ENCODE measurements at places on chromosomes 2 and 18.

DNA sequence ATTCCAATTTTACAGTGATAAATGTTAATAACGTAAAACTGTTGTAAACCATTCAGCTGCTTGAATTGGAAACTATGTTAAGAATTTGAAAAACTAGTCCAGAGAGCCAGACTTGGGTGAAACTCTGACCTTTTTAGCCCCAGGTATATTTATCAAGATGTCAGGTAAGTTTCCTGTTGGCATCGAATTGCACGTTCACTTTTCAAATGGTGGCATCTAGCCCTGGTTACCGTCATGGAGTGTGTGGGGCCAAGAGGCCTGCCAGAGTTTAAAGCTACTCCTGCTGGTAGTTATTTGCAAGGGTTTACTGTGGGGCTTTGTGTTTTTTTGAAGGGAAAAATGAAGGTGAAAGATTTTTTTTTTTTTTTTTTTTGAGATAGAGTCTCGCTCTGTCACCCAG lies 109.9 kb downstream of the WDSUB1 start:
- no peak for DNase-seq

DNA sequence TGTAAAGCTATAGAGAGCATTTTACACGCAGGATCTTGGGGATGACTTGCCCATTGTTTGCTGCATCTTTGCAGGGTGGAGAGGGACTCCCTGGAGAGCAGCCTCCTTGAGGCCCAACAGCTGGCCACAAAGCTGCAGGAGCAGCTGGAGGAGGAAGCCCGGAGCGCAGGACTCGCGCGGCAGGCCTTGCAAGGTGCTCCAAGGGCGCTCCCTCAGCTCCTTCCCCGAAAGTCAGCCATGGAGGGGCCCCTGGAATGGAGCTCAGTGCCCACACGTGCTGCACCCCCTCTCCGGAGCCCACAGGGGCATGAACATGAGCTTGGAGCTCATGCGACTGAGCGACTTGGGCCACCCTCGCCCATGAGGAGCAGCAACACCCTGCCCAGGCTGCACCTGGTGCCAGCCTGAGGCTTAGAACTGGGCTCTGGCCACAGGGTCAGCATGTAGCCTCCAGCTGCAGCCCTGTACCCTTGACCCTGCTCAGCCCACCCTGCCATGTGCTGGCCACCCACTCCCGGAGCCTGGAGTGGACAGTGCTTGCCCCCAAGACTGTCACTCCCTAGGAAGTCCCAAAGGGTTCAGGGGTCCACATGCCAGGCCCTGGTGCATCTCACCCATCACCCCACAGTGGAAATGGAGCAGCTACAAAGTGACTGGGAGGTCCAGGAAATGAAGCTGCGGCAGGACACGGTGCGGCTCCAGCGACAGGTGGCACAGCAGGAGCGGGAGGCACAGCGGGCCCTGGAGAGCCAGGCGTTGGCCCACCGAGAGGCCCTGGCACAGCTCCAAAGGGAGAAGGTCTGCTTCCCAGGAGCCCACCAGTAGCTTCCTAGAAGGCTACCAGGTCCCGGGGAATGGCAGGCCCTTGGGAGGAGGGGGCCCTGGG lies 43.0 kb downstream of the CROCC2 start:
- DNase-seq = no peak

- no peak for DNase-seq
These were observed 6.3 kb downstream of the C2orf80 start for GRCh38 chr2:208183526-208183925.

GRCh38 chr2:163849756-163850435 lies 114.1 kb upstream of the FIGN start:
- no peak for DNase-seq

DNA sequence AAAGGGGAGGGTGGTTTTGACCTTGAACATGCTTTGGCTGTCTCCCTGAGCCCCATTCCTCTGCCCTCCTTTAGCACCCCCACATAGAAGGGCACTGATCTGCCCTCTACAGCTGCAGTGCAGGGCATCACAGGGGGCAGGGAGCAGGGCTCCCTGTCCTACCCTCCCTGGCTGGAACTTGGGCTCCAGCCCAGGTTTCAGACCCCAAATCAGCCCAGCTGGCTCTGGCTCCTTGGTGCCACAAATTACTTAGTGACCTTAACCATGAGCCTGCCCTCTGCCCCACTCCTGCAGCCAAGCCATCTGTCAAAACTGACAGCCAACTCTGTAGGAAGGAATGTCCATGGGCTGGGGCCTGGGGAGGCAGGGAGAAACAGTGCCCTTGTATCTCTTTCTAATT lies 105.6 kb downstream of the MAPK4 start:
- no peak for DNase-seq

DNA sequence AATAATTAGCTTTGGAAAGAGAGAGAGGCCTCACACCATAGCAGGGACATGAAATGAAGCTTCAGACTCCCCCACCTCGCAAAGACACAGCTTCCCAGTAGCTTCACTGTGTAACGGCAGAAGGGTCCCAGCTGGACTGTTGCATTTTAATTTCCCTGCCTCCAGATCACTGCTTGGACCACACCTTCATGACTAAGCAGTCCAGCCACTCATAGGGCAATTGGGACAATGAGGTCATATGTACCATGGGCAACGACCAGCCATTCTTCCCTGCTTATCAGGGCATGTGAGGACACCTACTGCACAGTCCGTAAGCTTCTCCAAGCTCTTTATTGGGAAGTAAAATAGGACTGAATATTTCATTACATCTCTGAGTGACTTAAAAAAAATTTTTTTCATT lies 183.0 kb downstream of the MREG start:
- no peak for DNase-seq

GRCh38 chr2:142131010-142131669 lies at the start of gene LRP1B:
LRP1B (minus strand) TSS chr2:142131016; CDS start chr2:142130729, 287 bp downstream.
- DNase-seq = peak; percentile 43

DNA sequence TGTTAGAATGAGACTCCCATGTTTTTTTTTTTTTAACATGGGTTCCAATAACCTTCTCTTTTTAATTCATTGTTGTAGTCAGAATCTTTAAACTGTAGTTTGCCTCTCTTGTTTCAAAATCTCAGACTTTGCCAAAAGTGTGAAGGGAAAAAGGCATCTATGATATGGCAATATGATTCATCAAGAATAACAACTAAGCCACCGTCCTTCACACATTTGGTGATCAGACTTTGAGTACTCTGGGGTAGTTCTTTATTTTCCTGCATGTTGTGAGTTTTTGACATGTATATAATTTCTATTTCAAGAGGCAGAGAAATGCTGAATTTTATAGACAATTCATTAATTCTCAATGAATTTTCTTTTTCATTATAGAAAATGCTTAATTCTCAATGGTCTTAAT lies 53.5 kb upstream of the CERS6 start:
- DNase-seq = no peak

DNA sequence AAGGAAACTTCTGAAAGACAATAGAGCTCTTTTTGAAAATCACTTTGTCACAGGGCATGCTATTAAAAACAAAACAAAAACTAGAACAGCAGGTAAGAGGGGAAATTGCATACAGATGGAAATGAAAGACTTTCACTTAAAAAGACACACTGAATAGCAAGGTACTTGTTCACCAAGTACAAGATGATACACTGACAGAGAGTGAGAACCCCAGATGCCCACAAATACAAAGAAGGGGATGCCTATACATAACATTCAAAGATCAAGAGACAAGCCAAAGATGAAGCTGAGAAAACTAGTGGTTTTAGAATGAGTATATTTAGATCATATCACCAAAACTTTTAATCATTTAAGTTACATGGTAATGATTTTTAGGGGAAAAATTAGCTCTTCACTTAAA lies 60.7 kb downstream of the ASXL2 start:
- no peak for DNase-seq

DNA sequence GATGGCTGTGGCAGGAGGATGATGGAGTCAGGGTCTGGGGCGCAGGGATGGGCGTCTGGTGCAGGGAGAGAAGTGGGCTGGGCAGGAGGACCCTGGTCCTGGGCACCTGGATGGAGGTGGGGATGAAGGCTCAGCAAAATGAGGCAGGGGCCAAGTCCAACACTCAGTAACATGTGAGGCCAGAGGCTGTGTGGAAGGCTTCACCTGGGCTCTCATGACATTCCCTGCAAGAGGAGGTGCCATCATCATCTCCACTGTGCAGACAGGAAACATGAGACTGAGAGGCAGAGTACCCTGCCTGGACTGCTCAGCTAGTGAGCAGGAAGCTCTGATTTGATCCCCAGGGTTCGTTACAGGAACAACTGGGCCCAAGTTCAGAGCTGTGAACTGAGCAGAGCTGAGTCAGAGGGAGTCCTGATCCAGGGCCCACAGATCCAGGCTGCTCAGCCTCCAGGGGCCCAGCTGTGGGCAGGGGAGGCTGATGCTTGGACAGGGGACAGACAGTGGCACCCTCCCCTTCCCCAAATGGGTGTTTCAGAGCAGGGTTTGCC lies 36.9 kb downstream of the HJURP start:
- no peak for DNase-seq
